Activated T-cell treated with anti-CD3 and anti-CD28 coated beads, Interleukin-2, amount 50 U/mL, for 4 hours (primary cell): ENCODE measurements at places on chromosomes 16 and 17.

DNA sequence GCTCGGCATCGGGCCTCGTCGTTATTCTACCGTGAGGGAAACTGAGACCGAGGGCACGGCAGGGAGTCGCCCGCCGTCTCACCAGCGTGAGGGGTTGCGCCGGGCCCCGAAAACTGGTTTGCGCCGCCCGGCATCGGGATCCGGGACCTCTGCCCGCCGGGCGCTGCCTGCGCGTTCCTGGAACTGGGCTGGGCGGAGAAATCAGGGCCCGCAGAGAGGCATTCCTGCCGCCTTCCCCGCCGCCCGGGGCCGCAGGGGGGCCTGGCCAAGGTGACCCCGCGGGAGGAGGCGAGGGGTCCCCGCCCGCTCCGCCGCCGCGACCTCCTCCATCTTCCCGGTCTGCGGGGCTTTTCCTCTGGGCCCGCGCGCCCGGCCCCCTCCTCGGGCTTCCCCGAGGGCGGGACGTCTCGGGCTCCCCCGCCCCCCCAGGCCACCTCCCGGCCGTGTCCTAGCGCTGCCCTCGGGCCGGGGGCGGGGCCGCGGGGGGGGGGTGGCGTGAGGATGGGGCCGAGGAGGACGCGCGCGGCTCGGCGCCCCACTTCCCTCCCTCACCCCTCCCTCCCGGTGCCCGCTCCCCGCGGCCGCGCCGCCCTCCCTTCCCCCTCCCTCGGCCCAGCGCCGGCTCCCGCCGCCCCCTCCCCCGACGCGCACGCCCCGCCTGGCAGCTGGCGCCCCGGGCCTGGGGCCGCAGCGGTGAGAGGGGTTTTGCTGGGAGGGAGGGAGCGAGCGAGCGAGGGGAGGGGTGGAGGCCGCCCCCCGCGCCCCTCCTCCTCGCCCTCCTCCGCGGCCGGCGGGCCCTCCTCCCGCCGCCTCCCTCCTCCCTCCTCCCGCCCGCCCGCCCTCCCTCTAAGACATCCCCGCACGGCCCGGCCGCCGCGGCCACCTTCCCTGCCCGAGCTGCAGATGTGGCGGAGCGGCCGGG, at the start of gene GLIS2:
Gene GLIS2 (plus strand): TSS at position 882 of the 922 bp plus-strand sequence. CDS start 16,214 bp downstream, outside the sequence.
- no peak for DNase-seq

- no peak for DNase-seq
Observed at GRCh38 chr16:73000020-73000906, 47.7 kb downstream of the ZFHX3 start.

DNA sequence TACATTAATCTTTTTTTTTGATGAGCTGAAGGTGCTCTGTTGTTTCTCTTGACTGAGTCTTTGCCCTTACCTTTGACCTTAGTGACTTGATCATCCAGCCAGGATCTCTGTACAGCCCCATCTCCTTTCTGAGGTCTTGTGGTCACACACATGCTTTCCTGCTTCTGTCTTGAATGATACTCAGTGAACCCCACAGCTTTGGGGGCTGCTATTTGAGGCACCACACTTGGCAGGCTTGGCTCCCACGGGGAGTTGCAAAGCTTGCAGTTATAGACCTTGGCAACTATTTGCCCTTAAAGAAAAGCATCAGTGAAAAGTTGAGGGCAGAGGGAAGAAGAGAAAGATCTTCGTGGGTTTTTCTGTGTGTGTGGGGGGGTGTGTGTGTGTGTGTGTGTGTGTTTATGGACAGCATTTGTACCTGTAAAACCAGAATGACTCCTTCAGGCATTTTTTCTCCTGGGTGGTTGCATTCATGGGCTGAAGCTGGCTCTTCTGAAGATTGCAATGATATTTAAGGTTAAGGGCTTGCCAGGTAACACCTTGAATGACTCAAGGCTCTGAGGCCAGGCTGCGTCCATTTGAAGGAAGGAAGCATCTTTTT, 101.6 kb downstream of the MSI2 start:
- no peak for DNase-seq

DNA sequence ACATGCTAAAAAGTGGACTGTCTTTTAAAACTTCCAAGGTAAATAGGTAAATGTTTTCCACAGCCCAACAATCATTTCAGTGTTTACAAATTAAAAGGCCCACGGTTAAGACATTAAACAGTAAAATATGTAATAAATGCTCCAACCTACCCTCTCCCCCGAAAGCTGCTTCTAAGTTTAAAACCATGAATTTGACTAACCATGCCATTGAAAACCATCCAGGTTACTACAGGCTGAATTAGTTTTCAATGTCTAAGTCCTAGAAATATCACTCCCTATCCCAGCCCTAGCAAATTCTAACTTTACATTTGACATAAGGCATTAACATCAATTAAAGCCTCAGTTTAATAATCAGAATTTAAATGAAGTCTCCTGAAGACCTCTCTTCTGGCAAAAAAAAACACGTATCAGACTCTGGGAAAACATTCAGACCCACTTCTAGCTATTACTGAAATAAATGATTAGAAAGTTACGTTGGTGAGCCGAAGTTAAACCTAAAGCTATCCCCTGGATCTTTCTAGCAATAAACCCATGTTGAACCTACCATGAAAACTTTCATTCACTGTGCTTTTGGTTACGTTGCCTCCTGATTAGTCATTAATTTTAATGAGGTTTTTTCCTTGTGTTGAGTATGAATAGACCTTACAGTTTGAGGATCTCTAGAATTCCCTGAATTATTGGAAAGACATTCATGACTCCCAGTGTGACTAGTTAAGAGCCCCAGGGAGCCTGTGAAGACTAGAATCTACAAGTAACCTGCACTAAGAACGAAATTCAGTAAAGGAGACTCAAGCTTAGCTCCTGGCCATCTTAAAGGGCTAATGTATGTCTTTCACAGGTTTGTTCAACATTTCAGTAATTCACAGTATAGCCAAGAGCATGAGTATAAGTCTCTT, 1.7 kb upstream of the POLG2 start:
- no peak for DNase-seq

- DNase-seq: no peak
Observed at GRCh38 chr17:79023886-79024771, at the start of gene C1QTNF1. C1QTNF1 (plus strand) TSS chr17:79024169; CDS start chr17:79043969, 19,800 bp downstream.

GRCh38 chr16:69260019-69260418, 51.1 kb upstream of the VPS4A start:
- DNase-seq: no peak

DNA sequence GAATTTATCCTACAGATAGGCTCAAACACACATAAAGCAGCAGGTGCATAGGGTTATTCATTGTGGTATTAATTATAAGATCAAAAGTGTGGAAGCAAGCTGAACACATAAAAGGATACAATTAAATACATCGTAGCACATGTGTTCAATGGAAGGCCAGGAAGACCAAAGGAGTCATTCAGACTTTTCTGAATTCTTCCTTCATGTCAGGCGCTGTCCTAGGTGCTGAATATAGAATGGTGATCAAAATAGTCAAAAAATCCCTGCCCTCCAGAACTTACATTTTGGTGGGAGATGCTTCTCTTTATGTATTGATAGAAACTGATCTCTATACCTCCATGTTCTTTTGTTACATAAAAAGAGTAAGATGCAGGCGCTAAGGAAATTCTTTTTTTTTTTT, 439.0 kb upstream of the ASIC2 start:
- no peak for DNase-seq

- DNase-seq: no peak
Observed at GRCh38 chr17:32485261-32486110, 1.3 kb upstream of the CDK5R1 start.

GRCh38 chr17:6603744-6604325, 36.7 kb downstream of the KIAA0753 start:
- DNase-seq: no peak

GRCh38 chr17:43755389-43755875, 3.2 kb downstream of the SOST start:
- no peak for DNase-seq

- DNase-seq: no peak
Observed at GRCh38 chr16:54173490-54173889, 113.1 kb downstream of the IRX3 start.

DNA sequence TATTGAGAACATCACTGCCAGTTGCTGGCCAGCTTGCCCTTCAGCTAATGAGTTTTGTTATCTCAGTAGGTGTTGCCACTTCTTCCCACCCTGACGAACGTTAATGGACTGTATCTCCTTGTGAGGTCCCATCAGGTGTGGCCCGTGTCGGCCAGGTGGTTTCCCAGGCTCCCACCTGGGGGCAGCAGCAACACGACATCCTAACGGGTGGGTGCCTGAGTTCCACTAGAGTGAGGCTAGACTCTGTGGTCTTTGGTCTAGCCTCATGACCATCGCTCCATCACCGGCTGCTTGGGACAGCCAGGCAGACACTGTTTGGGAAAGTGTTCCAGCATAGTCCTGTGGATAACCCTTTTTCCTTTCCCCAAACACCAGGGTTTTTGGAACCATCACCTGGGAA, 45.6 kb upstream of the LCMT1 start:
- no peak for DNase-seq

GRCh38 chr17:61450641-61451537, 1.3 kb upstream of the TBX4 start:
- no peak for DNase-seq

DNA sequence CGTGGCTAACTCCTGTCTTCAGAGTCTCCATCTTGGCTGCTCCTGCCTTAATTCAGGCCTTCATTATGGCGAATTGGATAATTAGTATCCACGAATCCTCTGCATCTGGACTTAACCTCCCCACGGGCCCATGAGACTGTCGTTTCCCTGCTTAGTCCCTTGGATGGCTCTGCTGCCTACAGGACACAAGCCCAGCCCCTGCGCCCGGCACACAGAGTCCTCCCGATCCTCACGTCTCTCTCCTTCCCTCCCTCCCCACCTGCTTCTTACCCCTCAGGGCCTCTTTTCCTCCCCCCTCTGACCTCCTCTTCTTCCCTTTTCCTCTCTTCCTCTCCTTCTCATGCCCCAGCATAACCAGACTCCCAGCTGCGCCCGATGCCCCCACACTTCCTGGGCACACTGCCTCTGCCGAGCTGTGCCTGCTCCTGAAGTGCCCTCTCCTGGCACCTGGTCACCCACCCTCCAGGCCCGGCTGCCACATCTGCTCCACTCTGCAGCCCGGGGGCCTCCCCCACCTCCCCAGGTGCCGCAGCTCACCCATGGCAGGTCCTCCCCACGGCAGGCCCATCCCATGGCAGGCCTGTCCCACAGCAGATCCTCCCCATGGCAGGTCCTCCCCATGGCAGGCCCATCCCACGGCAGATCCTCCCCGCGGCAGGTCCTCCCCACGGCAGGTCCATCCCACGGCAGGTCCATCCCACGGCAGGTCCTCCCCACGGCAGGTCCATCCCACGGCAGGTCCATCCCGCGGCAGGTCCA, 45.9 kb downstream of the RPH3AL start:
- DNase-seq: no peak

DNA sequence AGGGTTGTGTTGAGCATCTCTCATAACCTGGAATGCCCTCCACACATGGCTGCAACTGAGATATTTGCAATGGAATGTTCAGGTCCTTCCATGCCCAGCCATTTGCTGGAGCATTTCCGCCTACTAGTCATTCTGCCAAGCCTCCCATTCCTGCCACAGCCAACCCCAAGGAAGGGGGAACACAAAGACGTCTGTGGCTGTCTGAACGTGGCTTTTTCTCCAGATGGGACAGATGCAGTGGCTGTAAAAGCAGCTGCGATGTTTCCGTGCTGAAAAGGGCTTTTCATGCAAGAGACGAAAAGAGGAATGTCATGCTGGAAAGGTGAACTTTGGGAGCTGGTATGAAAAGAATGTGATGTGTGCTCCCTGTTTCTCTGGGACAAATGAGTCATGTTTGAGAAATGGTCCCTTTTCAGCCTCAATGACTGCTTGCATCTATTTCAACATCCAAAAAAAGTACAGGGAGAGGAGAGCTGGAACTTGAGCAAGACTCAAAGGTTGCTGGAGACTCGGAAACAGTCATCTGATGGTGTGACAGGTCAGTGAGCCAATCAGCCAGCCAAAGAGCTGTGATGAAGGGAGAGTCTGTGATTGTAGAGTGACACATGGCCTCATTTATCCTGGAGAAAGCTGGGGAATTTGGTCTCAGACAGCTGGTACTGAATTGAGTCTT, 208.9 kb downstream of the SHISA9 start:
- no peak for DNase-seq
